Cortex of kidney (tissue), 1 donor: ENCODE measurements at places on chromosomes 3 and 15.

- no peak for DNase-seq
These were observed 53.8 kb upstream of the SEC22A start for GRCh38 chr3:123147754-123148535.

GRCh38 chr3:52249683-52250082, 4.1 kb downstream of the PPM1M start:
- no peak for DNase-seq

DNA sequence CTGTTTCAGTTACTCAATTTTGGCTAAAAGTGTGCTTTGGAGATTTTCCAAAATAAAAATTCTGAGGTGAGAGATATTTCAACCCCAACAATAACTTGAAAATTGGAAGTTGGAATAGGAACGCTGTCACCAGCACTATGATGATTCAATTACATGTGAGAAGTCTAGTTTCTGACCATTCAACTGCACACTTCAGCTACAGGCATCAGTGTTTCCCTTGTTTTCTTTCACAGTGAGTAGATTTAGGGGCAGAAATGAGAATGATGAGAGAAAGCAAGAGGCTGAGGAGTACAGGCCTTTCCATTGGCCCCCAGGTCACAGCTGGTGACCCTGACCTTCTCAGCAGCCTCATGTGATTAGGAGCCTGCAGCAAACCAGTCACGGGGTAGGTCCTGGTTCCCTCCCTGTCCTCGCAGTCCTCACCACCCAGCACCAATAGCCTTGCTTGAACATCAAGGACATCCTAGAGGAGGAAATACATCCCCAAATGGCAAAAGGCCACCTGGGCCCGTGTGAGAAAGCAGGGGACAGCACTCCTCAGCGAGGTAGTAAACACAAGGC, 10.0 kb upstream of the FILIP1L start:
- no peak for DNase-seq

DNA sequence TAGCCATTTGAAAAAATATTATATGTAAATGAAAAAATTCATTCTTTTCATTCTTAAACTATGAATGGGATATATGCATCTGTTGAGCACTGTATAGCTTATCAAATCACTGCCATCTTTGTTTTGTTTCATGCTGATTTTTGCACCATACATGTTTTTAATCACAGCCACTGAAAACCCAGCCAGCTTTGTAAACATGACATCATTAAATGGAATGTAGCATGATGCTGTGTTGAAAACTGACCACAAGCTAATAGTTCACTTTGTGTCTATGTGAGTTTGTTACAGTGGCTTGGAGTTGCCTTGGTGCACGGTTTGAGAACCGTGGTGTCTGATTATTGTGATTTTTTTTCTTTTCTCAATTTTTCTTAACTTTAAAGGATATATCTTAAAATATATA, 75.7 kb downstream of the GMPS start:
- DNase-seq: no peak

DNA sequence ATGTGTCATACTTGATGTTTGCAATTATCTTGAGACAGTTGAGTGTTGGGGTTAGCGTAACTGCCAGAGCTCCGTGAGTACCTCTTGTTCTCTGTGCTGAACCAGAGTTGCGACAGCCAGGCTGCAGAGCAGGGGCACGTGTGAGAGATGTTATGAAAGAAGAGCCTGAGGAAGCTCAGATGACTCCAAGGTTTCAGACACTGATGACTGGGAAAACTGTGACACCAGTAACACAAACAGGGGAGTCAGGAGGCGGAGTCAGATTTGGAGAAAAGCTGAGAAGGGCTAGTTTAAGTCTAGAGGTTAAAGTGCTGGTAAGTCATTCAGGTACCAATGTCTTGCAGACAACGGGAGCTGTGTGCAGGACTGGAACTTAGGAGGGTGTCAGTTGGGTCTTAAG, 45.0 kb downstream of the BLM start:
- no peak for DNase-seq

DNA sequence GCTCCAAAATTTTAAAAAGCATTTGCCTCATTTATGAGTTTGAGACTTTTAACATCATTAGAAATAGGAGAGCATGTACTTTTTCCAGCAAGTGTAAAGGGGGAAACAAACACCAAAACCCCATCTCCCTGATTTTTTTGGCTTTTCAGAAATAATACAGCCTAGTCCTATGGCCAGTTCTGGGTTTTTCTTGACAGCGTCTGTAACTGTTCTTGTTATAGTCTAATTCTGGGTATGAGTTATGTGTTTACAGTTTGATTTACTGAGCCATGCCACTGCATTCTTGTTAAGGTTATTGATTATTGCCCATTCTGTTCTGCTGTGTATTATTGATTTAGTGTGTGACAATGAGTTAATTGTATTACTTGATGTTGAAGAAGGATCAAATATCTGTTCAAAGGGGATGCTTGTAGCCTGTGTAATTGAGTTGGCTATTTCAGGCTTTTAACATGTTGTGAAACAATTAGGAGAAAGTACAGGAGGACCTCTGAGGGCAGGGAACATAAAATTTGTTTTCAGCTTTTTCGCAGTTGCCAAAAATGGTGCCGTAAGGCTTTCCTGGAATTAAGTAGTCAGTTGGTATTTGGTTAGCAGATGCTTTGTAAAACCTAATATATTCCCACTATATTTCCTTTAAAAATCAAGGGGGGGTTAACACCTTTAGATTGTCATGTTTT, 46.1 kb downstream of the MBNL1 start:
- no peak for DNase-seq

DNA sequence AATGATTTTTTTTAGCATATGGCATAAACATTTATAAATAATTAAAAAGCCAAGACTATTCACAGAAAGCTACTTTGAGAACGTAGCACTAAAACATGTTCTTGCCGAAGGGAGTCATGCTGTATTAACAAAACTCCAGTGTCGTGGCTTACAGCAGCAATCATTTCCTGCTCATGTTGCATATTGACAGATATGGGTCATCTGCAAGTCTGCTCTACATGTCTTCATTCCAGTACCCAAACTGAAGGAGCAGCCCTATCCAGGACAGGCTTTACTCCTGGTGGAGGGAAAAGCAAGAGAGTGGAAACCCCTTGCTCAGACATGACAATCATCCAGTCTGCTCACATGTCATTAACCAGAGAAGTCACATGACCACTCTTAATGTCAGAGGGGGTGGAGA, 87.6 kb downstream of the NEK11 start:
- no peak for DNase-seq

DNA sequence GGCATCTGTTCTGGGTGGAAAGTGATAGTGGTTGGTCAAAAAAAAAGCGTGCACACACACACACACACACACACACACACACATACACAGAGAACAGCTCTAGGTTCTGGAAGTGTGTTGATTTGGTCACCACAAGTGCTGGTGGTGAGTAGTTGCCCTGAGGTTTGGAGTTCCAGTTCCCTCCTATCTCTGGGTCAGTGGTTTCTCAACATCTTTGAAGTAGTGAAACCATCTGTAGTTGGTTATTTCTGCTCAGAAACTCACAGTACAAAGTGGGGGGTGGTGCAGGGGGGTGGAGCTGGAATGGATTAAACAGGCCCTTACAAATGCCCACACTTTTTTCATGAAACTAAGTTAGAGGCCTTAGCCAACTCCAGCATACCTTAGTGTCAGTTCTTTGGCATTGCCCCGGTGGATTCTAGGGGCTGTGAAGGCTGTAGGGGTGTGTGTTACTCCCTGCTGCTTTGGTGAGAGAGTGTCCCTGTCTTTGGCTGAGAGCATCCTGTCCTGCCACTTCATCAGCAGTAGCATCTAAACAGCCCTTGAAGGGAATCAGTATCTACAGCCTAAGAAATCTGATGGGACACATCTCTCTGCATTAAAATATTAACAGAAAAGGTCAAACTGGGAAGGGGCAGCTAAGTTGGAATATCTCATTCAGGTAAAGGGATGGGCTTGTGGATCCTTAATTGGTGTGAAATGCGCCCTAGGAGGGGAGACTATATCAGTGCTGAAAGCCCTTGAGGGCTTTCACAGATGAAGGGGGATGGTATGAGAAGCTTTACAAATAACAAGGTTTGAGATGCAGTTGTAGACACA, 20.6 kb downstream of the SMAD3 start:
- DNase-seq: no peak

DNA sequence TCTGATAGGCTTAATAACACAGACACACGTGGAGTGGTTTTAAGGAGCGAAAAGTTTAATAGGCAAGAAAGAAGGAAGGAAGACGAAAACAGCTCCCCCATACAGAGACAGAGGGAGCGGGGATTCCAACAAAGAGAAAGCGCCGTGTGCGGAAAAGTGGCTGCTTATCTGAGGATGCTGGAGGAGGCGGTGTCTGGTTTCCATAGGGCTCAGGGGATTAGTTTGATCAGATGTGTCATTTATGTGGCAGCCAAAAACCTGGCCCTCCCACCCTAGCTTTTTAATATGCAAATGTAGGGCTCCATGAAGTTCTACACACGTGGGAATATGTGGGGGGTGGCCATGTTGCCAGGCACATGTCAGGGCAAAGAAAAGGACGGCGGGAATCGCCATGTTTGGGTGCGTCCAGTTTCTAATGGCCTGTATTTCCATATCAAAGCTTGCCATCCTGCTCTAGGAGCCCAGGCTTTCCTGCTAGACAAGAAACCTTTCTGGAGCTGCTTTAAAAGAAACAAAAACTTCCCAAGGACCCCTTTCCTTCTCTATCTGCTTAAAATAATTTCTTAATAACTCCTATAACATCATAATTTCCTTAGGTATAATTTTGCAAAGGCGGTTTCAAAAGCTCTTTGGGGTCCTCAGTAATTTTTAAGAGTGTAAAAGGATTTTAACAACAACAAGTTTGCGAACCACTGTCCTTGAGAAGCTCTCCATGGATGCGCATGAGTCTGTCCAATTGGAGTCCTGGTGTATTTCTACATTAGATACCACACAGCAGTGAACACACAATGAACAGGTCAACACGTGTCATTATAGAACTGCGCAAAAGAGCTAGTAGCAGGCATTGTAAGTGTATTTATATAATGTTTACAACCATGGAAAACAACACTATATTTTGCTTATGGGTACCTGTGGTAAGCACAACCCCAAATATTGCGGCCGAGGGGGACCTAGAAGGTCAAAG, 622 bp upstream of the ZNF589 start:
- no peak for DNase-seq

DNA sequence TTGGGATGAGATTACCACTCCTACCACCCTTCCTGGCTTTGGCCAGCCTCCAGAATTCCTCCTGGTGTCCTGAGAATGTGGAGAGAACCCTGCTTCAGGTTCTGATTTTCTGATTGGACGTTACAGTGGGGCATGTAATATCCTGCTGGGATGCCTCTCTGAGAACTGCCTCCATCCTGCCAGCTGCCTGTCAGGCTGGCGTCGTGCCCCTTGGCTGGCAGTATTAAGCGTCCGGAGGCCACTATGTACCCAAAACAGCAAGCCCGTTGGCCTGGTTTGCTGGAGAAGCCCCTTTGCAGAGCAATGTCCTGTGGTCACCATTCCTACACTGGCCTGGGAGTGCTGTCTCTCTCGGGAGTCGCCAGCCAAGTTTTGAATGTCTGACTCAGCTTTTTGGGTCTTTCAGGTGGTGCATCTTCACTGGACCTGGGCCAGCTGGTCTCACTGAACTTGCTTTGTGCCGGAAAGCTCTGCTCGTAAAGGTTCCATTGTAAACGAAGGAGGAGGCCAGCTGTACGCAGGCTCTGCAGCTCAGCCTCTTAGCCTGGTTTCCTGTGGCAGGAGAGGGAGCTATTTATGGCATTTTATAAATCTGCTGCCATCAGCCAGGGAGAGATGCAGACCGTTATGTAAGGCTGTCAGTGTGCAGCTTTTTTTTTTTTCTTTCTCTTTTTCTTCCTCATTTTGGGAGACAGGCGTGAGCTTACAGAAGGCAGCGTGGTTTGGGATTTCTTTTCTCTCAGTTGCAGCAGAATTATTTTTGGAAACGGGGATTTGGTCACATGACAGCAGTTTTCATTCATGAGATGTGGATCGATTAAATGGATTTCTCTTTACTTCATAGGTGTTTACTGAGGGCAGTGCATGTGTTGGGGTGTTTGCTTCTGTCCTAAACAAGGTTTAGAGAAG, 19.0 kb upstream of the TRAK1 start:
- no peak for DNase-seq

- DNase-seq: no peak
These were observed 221.7 kb downstream of the ADAMTS17 start for GRCh38 chr15:100120111-100120510.

DNA sequence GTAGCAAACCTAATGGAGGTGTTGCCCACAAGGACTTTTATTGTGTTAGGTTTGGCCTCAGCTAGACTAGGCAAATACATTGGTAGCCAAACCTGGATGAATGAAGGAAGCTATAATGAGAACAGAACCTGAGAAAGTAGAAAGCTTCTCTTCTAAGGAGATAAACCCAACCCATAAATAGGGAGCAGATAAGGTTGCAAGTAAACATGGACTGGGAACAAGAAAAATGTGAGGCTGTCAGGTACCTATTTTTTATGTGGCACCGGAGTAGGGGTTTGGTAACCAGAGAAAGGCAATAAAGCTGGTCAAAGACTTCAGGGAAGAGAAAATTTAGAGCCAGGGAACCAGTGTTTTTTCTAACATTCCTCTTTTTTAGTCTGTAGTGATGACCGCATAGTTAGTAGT, 25.0 kb downstream of the ZNF654 start:
- DNase-seq: no peak

DNA sequence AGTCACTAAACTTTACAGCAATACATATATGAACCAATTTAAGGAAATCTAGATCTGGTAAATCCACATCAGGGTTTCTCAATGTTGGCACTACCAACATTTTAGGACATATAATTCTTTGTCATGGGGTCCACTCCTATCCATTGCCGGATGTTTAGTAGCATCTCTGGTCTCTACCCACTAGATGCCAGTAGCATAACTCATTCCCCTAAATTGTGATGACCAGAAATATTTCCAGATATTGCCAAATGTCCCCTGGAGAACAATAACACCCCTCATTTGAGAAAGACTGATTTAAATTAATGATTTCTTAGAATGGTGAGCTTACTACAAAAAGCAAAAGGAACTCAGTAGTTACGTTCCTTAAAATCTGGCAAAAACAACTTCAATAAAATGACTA, 23.1 kb upstream of the ANKRD28 start:
- no peak for DNase-seq

- DNase-seq: no peak
These were observed 93.8 kb downstream of the LRIG1 start for GRCh38 chr3:66406831-66407610.

GRCh38 chr15:42929306-42929848, 8.8 kb upstream of the TTBK2 start:
- no peak for DNase-seq

- DNase-seq: no peak
These were observed 80.7 kb upstream of the SLC25A26 start for GRCh38 chr3:66140106-66140505.

GRCh38 chr3:21509731-21510470, 241.1 kb downstream of the ZNF385D start:
- no peak for DNase-seq

DNA sequence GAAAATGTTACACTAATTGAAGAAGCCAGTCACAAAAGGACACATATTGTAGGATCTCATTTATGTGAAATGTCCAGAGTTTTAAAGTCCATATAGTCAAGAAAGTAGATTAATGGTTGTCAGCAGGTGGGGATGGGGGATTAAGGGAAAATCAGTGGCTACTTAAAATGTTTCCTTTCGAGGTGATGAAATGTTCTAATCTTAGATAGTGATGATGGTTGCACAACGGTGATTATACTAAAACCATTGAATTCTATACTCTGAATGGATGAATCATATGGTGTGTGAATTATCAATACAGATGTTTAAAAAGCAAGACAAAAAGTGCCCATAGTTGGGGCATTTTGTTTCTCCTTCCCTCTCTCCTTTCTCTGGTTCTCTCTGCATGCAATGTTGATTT, 164.6 kb downstream of the ATG7 start:
- DNase-seq: no peak

- no peak for DNase-seq
These were observed 2.9 kb upstream of the TM4SF19 start for GRCh38 chr3:196341137-196341536.

GRCh38 chr3:104523136-104523535, 843.6 kb upstream of the ALCAM start:
- no peak for DNase-seq
